ENCODE measurements at places on chromosomes 16 and 17. TPM values are rescaled to one million over a fixed set of nuclear protein-coding genes. Genes with fewer than 3 reads are reported as not detected.

Gene PSMB3
- total RNA-seq: 241 TPM

DNA sequence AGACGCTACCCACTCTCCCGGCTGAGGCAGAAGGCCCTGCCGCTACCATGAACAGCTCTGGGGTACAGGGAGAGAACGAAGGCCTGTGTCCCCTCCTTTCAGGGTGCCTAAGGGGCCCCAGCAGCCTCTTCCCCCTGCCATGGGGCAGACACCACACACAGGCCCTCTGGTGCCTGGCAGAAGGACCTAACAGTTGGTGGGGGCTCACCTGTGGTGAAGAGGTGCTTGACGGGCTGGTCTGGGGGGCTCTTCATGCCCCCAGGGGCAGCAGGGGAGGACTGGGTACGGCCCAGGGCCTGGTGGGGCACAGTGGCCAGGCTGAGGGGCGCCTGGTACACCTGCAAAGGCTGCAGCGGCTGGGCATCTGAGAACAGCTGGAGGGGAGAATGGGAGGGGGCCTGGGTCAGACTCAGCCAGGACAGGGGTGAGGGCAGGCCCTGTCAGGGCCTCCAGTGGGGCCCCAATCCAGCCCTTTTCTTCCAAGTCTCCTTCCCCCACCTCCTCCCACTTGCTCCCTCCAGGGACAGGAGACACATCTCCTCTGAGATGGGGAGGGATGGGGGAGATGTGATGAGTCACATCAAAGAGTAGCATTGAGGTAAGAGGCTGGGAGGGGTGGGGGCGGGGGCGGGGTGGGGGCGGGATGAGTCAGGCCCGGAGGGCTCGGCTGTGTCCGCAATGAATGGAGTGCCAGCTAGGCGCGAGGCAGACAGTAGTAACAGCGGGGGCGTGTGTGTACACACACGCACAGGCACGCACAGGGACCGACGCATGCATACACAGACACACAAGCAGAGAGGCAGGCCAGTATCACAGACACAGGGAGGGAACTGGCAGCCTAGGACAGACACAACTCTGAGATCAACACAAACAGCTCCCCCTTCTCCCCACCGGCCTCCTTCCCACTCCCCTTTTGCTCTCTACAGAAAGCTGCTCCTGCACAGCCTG, 16.1 kb downstream of the G6PC3 start:
- no peaks in the 10 kb centered on the region for H3K27me3 ChIP-seq
- H3K4me1 ChIP-seq: peaks cover 10% of the 10 kb centered on the region
- no peak overlapping the region for H3K27ac ChIP-seq
- peaks cover 23% of the 10 kb centered on the region for H3K36me3 ChIP-seq

Gene ODAD4
- total RNA-seq: 1.7 TPM

Gene CCL8
- not detected for total RNA-seq

- no peaks in the 10 kb centered on the region for H3K36me3 ChIP-seq
- H3K4me1 ChIP-seq: peaks cover 39% of the 10 kb centered on the region
- H3K27me3 ChIP-seq: no peaks in the 10 kb centered on the region
- no peak overlapping the region for H3K27ac ChIP-seq
- DNase-seq: no peak
Observed at GRCh38 chr17:3918372-3919122, 2.3 kb upstream of the P2RX1 start.

Gene DHRS7C
- not detected for total RNA-seq

DNA sequence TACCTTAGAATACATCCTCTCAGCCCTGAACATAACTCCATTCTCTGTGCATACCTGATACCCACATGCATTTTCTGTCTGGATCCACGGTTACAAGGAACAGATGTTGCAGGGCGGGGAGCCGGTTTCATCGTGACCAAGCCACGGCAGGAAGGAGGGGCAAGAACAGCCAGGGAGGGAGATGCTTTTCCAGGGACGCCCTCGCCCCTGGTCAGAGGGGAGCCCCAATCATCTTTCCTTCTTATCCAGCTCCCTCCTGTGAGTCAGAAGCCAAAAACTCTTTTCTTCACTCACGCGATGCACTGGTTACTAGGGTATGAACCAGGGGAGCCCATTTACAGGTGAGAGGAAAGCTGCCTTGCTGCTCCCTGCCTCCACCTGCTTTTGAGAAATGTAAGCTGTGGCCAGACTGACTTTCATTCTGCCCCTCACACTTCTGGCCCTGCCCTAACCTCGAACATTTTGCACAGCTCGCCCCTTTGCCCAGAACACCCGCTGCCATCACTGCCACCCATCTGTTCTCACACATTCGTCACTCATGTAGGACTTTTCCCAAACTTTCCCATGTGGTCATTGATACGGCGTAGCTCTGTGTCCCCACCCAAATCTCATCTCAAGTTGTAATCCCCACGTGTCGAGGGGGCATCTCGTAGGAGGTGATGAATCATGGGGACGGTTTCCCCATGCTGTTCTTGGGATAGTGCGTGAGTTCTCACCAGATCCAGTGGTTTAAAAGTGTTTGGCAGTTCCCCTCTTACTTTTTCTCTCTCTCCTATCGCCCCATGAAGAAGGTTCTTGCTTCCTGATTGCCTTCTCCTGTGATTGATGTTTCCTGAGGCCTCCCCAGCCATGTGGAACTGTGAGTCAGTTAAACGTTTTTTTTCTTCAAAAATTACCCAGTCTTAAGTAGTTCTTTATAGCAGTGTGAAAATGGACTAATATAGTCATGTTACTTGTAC, 20.5 kb downstream of the FOXL1 start:
- no peak overlapping the region for H3K27ac ChIP-seq
- H3K4me3 ChIP-seq: no peak overlapping the region
- no peaks in the 10 kb centered on the region for H3K36me3 ChIP-seq
- no peaks in the 10 kb centered on the region for H3K4me1 ChIP-seq
- DNase-seq: no peak

All from activated CD4-positive, alpha-beta memory T cell treated with anti-CD3 and anti-CD28 coated beads, Interleukin-2, amount 10 ng/mL, durations not matched to agents 7 days and 5 days (primary cell).